Panc1 (cell line): ENCODE measurements at places on chromosomes 13 and 19.

DNA sequence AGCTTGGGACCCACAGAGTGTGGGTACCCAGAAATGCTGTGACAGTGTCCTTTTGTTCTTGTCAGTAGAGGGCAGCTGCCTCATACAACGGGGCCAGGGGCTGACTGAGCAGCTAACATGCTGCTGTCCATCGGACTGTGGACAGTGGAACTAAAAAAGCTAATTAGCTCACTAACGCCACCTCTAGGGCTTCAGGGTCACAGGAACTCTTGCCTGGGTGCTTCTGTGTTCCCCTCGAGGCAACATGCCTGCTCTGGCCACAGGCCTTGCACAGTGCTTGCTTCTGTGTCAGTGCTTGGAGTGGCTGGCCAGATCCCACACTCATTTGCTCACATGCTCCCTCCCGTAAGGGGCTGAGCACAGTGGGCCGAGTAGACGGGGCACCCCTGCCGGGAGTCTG is 377.0 kb downstream of the OLFM4 start:
- no peak for DNase-seq

GRCh38 chr19:45405435-45406225 is 761 bp upstream of the PPP1R13L start:
- peak; percentile 77 for DNase-seq

DNA sequence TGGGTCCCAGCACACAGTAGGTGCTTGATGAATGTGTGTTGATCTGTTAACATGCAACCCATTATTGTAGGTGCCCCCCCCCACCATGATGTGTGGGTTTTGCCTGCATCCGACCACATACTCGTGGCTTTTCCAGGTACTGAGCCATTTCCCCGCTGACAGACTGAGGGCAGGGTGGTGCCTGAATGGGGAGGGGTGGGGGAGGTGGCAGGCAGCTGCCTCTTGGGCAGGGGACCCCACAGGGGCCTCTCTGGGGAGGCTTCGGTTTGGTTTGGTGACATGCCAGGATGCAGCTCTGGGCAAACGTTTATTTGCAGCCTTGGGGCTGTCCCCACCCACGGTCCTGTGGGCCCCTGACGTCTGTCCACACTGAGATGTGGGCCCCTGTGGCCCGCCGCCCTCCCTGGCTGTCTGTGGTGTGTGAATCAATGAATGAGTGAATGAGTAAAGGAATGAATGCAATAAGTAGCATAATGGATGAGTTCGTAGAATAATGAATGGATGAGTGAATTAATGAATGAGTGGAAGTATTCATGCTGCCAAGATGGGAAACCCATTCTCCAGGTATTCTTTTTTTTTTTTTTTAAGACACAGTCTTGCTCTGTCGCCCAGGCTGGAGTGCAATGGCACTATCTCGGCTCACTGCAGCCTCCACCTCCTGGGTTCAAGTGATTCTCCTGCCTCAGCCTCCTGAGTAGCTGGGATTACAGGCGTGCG is 9.0 kb upstream of the JUND start:
- no peak for DNase-seq

GRCh38 chr13:99975626-99976025 is 4.1 kb upstream of the ZIC5 start:
- DNase-seq = no peak

DNA sequence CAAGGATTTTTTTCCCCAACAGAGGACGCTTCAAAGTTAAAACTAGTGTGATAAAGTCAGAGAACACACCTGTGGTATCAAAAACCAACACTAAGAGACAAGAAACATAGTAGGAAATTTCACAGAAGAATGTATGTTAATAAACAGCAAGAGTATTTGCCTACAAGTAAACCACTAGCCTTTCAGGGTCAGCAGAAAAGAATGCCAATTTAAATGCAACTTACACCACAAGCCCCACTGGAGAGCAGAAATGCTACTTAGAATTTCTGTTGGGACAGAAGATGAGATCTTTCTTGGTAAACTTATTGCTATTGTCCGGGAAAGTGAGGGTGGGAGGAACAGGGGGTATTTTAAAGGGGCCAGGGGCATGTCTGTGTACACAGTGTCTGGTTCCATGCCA is 68.6 kb downstream of the STK24 start:
- no peak for DNase-seq

GRCh38 chr13:76837801-76838200 is 48.4 kb downstream of the KCTD12 start:
- no peak for DNase-seq

- DNase-seq = no peak
These were observed 28.3 kb downstream of the CYP2B6 start for GRCh38 chr19:41019346-41019745.

DNA sequence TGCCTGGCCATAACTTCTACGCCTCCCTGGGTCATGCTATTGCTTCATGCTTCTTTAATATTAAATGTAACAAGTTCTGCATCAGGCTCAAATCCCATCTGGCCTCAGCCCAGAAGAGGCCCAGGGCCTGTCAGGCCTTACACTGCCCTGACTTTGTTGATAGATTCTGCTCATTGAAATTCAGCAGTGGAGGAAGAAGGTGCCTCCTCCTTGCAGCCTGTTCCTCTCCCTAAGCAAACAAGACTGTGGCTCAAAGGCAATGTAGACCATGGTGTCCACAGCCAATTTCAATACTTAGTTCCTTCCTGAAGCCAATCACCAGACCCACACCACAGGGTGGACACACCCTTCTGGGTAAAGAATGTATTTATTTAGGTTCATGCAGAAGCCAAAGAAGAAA is 59.4 kb downstream of the LACC1 start:
- no peak for DNase-seq

DNA sequence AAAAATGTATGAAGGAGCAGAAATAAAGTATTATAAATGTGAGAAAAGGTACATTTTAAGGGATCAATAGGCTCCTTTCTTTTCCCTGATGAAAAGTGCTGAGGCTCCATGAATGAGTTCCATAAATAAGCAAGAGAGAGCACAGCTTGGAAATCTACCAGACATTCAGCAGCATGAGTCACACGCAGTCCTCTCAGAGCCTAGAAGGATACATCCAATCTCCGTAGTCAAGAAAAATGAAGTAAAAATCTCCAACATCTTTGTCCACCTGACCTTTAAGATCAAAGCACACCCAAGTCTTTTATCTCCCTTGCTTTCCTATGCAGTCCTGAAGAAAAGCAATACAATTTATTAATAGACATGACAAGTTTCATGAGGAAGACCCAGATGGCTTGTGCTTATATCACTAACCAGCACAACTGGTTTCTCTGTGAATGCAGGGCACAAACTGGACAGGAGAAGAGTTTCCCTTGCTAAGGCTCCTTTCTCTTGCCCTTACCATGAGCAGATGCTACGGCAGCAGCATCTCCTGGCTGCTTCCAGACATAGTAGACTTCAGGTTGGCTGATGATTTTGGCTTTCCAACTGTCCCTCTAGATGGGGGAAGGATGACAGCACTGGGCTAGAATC is 730.8 kb downstream of the EFNB2 start:
- no peak for DNase-seq

- no peak for DNase-seq
These were observed 2.1 kb downstream of the TEAD2 start for GRCh38 chr19:49359851-49360820.

- no peak for DNase-seq
These were observed 2.8 kb downstream of the MAST1 start for GRCh38 chr19:12841094-12841493.

DNA sequence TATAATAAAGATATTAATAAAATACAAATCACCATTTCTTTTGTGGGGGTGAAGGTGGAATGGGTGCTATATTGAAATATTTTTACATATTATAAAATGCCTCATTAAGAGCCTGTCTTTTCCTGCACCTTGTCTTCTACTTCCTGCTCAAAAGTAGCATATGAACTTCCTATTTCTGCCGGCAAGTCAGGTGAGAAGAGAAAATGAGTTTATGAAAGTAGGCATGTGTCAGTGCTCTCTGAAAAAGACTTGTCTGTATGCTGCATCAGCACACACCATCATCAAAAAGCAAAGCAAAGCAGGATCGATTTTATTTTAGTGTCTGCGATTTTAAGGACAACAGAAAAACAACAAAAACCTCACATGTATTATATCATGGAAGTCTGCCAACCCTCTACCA is 114.2 kb downstream of the RAP2A start:
- DNase-seq = no peak

DNA sequence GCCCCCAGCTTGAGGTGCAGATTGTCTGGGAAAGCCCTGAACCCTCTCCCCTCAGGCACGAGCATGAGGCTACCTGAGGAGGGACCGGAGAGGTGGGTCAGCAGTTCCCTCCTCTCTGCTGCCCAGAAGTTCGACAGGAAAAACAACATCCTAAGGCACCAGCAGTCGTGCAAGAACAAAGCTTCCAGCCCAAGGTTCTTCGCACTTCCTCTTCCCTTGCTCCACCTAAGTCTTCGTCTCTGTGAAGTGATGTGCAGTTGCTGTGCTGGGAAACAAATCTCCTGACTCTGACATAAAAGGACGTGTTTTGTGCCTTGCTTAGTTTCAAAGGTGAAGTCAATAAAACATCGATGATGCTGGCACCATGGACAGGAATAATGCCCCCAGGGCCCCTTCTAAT is 173.3 kb downstream of the USP12 start:
- no peak for DNase-seq

- no peak for DNase-seq
These were observed 131.3 kb downstream of the CYSLTR2 start for GRCh38 chr13:48784916-48785548.

GRCh38 chr13:109146912-109147647 is 517.7 kb downstream of the MYO16 start:
- DNase-seq = peak; percentile 89

DNA sequence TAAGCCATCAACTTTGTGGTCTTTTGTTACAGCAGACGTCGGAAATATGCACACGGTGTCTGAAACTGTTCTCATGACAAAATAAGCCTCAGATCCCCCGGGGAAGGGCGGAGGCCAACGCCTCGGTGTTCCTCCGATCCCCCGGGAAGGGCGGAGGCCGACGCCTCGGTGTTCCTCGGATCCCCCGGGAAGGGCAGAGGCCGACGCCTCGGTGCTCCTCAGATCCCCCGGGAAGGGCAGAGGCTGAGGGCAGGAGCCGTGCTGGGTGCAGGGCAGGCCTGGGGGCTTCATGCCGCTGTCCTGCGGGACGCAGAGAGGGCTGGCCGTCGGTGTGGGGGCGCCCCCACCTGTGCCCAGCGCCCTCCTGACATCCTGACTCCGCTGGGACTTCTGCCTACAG is 4.7 kb downstream of the FGF22 start:
- DNase-seq = no peak

DNA sequence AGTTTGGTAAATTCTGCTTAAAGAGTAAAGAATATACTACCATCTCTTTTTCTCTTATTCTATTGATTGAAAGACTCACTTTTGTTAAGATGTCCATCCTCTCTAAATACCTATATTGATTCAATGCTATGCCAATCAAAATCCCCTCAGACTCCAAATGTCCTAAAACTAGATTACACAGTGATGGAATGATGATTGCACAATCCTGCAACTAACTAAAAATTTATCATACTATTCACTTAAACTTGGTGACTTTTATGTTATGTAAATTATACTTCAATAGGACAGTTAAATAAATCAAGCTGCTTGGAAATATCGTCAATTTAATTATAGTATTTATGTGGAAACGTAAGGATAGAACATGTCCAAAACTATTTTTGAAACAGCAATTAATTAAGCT is 2765.1 kb upstream of the PCDH20 start:
- no peak for DNase-seq

GRCh38 chr13:33978653-33979052 is 160.7 kb downstream of the RFC3 start:
- no peak for DNase-seq

DNA sequence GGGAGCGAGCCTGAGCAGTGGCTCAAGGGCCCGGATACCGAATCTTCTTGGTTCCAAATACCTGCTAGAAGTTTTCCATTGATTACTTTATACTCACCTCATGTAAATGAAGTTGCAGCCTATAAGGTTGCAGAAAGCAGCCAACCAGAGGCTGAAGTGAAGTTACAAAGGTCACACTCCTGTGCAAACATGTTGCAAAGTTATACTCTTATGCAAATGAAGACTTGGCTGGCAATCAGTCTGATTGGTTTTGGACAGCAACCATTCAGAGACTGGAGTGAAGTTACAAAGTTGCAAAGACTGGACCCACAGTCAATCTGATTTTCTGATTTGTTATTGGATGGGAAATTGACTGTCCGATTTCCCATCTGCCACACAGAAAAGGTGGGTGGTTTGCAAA is 152.5 kb downstream of the GGACT start:
- DNase-seq = no peak
